ENCODE measurements at places on chromosomes 5 and 9. TPM values are rescaled to one million over a fixed set of nuclear protein-coding genes. Genes with fewer than 3 reads are reported as not detected.

The CCNO gene
- total RNA-seq = not detected

The REXO4 gene
- total RNA-seq = 34.3 TPM

The C9orf78 gene
- total RNA-seq = 65.3 TPM

The PLAC8L1 gene
- not detected for total RNA-seq

The SGTB gene
- 10.1 TPM for total RNA-seq

The ORM2 gene
- not detected for total RNA-seq

The DND1 gene
- 7.8 TPM for total RNA-seq

The UBE2QL1 gene
- not detected for total RNA-seq

The KLF4 gene
- total RNA-seq = 0.98 TPM

The GRAMD2B gene
- 8.2 TPM for total RNA-seq

The CAMK2A gene
- total RNA-seq = not detected

The PTGS1 gene
- total RNA-seq = 0.89 TPM

The SLC46A2 gene
- total RNA-seq = not detected

The MYOT gene
- not detected for total RNA-seq

The PIP5KL1 gene
- total RNA-seq = 3.7 TPM

The MED27 gene
- 35.4 TPM for total RNA-seq

The TSC1 gene
- 45.7 TPM for total RNA-seq

The SPINK4 gene
- not detected for total RNA-seq

The FAM169A gene
- 13.4 TPM for total RNA-seq

The SPINK13 gene
- not detected for total RNA-seq

The TPD52L3 gene
- total RNA-seq = not detected

The DNAJA1 gene
- 220 TPM for total RNA-seq

The MYMK gene
- total RNA-seq = not detected

The CLIC3 gene
- total RNA-seq = 4.3 TPM

The INSL6 gene
- not detected for total RNA-seq

The LIFR gene
- total RNA-seq = not detected

The RNF224 gene
- total RNA-seq = not detected

The LHX3 gene
- total RNA-seq = not detected

The PCDHB12 gene
- not detected for total RNA-seq

The SLC6A3 gene
- not detected for total RNA-seq

The AFAP1L1 gene
- 0.33 TPM for total RNA-seq

The EQTN gene
- total RNA-seq = not detected

The INSL4 gene
- not detected for total RNA-seq

The PELO gene
- 122 TPM for total RNA-seq

The PCDHGB2 gene
- total RNA-seq = 0.47 TPM

The ANKDD1B gene
- not detected for total RNA-seq

The CDKN2B-AS1 gene
- total RNA-seq = 2.4 TPM

The SPINK7 gene
- not detected for total RNA-seq

The FRRS1L gene
- total RNA-seq = not detected

The GBGT1 gene
- total RNA-seq = 7.2 TPM

The GPR150 gene
- not detected for total RNA-seq

The TLE4 gene
- total RNA-seq = 73.6 TPM

The DOCK2 gene
- 526 TPM for total RNA-seq

The LTC4S gene
- total RNA-seq = 2.9 TPM
